Hematopoietic multipotent progenitor cell treated with erythropoietin and hydrocortisone succinate and interleukin-3 and kit ligand, for 15 days (in vitro differentiated cells): ENCODE measurements at places on chromosomes 7 and 10.

- DNase-seq: no peak
Measured at GRCh38 chr7:40211276-40212003, 76.6 kb downstream of the SUGCT start.

GRCh38 chr7:47896809-47897423, 51.4 kb downstream of the PKD1L1 start:
- DNase-seq: no peak

GRCh38 chr7:54097886-54098285, 444.3 kb upstream of the VSTM2A start:
- DNase-seq: no peak

GRCh38 chr10:86178401-86179152, 188.0 kb downstream of the GRID1 start:
- no peak for DNase-seq
